ENCODE measurements at places on chromosomes 11 and 22. TPM values are rescaled to one million over a fixed set of nuclear protein-coding genes. Genes with fewer than 3 reads are reported as not detected.

- no peak for DNase-seq
Measured at GRCh38 chr11:34510218-34510617, 3.4 kb downstream of the ELF5 start.

GRCh38 chr11:117980280-117980679, 5.9 kb upstream of the IL10RA start:
- no peak for DNase-seq

The HTR3B gene
- not detected for total RNA-seq

The ADORA2A gene
- total RNA-seq: 41.2 TPM

DNA sequence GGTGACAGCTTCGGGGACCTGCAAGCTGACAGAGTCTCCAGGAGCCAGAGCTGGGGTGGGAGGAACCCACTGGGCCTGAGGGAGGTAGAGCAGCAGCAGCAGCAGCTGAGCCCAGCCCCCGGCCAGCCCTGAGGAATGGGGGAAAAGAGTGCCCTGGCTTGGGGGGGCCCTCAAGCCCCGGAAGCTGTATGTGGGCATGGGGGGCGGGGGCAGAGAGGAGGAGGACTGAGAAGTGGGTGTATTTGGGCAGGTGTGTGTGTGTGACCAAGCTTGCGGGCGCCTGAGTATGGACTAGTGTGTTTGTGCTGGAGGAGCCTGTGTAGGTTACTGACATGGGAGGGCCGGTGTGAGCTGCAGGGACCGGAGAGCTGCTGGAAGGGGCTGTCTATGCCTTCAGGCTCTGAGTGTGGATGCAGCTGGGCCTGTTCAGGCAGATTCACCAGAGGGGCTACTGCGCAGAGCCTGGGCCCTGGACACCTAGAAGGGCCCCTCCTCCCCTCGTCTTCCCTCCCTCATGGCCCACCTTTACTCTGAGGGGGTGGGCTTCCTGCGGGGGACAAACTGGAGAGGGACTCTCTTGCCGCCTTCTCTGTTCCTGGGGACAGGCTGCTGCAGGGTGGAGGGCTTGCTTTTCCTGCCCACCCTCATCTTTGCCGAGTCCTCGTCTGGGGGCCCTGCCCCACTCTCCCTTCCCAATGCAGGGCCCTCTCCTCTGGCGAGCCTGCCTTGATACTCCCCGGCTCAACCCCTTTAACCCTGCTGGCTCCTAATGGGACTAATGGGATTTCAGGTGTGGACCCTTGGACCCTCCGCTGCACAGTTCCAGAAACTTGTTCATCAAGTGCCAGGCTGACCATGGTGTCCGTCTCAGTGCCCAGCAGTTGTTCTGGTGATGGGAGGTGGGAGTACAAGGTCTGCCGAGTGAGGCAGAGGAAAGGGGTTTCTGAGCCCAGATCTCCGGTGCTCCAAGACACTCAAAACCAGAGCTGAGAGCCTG, 28.2 kb downstream of the ST3GAL4 start:
- DNase-seq: no peak

- no peak for DNase-seq
Measured at GRCh38 chr11:73245461-73245860, 26.7 kb upstream of the P2RY6 start.

The MMP8 gene
- not detected for total RNA-seq

The ZC3H12C gene
- total RNA-seq: 6.6 TPM

The TNRC6B gene
- total RNA-seq: 62.5 TPM

GRCh38 chr11:66868082-66868725, 11.3 kb downstream of the LRFN4 start:
- no peak for DNase-seq

DNA sequence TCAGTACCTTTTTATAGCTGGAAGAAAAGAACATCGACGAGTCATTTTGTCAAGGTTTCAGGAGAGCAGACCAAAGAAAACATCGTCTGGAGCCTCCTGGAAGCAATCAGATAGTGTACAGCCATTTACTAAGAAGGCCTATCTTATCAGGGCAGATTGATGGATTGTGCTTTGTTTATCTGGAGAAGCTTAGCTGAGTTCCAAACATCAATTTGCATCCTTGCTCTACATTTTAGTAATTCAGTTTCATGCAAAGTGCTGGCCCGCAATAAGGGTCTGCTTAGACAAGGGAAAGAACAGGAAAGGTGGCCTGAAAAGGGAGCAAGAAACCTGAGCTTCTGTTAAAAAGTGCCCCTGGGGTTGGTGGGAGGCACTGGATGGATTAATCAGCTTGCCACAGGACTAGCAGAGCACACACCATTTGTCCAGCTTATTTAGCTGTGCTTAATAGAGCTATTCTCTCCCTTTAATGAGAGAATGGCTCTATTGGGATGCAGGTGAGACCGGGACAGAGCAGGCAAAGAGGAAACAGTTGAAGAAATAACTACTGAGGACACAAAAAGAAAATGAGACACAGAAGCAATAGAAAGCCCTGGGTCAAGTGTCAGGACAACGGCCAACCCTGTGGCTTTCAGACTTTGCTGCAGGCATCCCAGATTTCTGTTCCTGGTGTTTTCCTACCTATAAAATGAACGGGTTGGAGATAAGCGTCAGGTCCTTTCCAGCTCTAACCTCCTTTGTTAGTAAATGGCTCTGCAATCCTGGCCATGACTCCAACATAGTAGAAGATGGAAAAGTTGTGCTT, 122.1 kb upstream of the TTC12 start:
- DNase-seq: no peak

All from activated T-cell treated with anti-CD3 and anti-CD28 coated beads, Interleukin-2, amount 50 U/mL, for 72 hours (primary cell).